ENCODE measurements at places on chromosomes 12 and 14.

DNA sequence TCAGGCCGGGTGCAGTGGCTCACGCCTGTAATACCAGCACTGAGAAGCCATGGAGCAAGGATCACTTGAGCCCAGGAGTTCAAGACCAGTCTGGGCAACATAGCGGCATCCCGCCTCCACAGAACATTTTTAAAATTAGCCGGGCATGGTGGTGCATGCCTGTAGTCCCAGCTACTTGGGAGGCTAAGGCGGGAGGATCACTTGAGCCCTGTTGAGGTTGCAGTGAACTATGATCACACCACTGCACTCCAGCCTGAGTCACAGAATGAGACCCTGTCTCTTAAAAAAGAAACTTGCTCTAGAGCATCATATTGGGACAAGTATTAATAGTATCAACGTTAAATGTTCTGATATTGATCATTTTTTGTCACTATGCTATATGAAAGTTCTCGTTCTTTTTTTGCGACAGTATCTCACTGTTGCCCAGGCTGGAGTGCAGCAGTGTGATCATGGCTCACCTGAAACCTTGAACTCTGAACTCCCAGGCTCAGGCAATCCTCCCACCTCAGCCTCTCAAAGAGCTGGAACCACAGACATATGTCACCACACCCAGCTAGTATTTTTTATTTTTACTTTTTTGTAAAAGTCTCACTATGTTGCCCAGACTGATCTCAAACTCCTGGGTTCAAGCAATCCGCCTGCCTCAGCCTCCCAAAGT is 47.7 kb downstream of the CCDC85C start:
- no peak for DNase-seq

GRCh38 chr14:32224737-32225377 is 21.8 kb upstream of the RNU6-8 start:
- peak; percentile 57 for DNase-seq

DNA sequence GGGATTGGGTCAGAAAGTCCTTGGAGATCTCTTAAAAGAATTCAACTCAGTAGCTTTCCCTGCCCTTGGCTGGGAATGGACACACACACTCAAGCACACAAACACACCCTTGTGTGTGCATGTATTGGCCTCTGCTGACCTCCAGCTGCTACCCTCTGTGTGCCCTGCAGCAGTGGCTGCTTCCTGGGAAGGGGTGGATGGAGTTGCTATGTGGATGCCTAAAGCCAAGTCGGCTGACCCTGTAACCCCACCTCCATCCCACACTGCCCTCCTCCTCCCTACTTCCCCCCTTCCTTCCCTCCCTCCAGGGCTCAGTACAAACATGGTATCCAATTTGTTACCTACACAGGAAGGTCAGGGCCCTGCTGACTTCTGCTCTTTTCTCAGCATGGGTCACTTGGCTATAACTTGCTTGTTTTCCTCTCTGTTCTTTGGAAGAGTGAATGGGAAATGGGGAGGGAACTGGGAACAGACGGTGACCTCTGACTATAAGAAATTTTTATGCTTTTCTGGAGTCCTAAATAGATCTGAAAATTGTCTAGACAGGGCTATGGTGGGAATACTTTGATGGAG is 351.6 kb upstream of the TBX3 start:
- no peak for DNase-seq

DNA sequence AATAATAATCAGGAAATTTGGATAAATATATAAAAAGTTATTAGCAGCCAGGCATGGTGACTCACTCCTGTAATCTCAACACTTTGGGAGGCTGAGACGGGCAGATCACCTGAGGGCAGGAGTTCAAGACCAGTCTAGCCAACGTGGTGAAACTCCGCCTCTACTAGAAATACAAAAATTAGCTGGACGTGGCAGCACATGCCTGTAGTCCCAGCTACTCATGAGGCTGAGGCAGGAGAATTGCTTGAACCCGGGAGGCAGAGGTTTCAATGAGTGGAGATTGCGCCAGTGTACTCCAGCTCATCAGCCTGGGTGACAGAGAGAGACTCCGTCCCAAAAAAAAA is 64.5 kb downstream of the SYT1 start:
- no peak for DNase-seq

GRCh38 chr12:97452230-97452629 is 10.4 kb upstream of the RMST start:
- no peak for DNase-seq

DNA sequence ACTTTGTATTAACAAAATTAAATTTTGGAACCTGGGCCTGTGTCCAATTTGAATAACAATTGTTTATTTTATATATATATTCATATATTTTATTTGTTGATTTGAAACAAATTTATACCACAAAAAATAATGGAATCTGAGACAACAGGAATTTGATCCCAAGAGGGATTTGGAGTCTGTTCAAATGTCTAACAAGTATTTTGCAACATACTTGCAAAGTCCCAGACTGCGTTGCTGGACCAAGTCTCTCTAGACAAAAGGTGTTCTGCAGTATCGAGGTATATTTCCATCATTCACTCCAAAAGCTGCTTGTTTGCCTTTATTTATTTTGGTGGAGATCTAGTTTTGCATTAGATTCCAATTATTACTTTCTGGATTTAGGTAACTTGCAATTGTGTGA is 68.7 kb upstream of the PTPRR start:
- DNase-seq, result peak; percentile 41

- no peak for DNase-seq
Observed at GRCh38 chr12:89884952-89885351, 176.3 kb upstream of the ATP2B1 start.

- DNase-seq, result peak; percentile 55
Observed at GRCh38 chr12:50615907-50616296, 111.1 kb downstream of the DIP2B start.

GRCh38 chr12:108046135-108046534 is 83.0 kb upstream of the WSCD2 start:
- no peak for DNase-seq

GRCh38 chr12:54379398-54380201 is 4.9 kb downstream of the ZNF385A start:
- peak; percentile 78 for DNase-seq

DNA sequence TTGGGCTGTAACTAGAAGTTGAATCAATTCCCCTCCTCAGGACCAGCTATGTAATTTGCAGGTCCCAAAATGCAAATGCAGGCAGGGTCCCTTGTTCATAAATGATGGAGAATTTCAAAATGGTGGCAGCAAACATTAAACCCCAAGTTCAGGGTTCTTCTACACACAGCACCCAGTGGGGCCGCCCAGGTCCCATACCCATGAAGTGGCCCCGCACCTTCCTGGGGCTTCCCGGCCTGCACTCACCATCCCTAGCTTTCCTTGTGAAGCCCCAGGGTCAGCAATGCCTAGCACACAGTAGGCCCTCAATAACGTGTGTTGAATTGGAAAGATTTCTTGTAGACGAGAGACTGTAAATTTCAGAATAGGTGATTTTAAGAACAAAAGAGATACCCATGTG is 76.0 kb downstream of the NTF3 start:
- DNase-seq, result no peak

DNA sequence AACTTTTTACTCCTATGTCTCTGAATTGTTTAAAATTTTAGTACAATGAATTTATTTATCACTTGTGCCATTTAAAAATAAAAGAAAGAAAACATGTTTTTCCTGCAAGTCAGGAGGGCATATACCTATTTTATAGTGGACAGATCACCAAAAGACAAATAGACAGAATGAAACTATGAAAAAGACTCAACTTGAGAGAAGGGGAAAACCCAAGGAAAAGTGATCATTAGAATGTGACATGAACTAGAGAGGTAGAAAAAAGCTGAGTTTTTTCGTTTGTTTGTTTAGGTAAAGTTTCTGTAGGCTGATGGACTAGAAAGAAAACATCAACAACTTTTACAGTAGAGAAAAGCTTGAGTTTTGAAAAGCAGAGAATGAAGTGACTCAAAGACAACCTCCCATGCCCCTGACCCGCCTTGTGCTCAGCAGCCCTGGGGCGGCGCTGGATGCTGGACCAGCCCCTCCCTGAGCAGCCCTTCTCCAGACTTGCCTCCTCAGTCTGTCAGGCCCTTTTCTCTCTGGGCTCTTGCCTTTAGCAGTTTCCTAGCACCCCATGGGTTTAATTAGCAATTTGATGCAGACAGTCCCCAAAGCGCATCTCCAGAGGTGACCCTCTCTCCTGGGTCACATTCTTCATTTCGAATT is 95.1 kb upstream of the ARID2 start:
- no peak for DNase-seq

GRCh38 chr12:19794116-19794515 is 354.8 kb downstream of the AEBP2 start:
- DNase-seq, result no peak

DNA sequence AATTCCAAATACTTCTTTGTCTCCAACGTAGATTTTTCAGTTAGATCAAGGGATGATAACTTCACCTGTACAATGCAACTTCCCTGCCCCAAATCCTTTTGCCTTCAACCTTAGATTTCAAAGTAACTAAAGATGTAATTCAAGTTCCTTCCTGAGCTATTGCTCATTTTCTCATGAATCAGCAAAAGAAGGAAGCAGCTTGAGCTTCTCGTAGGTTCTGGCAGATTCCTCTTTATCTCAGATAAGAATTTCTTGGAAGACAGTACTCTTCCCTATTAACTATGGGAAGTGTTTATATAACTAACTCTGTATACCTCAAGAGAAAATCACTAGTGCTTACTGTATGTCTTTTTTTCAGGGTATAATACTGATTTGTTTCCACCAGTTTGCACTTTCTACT is 203.8 kb downstream of the RASSF9 start:
- no peak for DNase-seq

- DNase-seq, result peak; percentile 79
Observed at GRCh38 chr12:47397664-47398281, 308.1 kb downstream of the RPAP3 start.

- DNase-seq, result peak; percentile 83
Observed at GRCh38 chr14:93234798-93235197, 27.7 kb downstream of the UBR7 start.

DNA sequence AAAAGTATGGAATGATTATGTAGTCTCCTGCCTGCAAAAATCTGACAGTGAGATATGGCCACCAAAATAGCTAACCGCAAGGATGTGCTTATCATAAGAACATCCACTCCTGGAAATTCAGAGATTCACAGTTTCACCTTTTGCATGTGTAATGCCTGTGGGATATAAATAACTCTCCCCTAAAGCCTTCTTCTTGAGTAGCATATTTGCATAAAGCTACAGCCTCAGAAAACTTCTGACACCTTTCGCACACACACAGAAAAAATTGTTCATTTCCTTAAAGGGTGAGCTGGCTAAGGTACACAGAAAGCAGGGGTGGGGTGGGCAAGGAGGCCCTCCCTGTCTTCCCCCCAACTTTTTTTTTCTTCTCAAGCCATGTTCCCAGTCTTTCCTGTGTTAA is 3.1 kb upstream of the IGF1 start:
- no peak for DNase-seq

DNA sequence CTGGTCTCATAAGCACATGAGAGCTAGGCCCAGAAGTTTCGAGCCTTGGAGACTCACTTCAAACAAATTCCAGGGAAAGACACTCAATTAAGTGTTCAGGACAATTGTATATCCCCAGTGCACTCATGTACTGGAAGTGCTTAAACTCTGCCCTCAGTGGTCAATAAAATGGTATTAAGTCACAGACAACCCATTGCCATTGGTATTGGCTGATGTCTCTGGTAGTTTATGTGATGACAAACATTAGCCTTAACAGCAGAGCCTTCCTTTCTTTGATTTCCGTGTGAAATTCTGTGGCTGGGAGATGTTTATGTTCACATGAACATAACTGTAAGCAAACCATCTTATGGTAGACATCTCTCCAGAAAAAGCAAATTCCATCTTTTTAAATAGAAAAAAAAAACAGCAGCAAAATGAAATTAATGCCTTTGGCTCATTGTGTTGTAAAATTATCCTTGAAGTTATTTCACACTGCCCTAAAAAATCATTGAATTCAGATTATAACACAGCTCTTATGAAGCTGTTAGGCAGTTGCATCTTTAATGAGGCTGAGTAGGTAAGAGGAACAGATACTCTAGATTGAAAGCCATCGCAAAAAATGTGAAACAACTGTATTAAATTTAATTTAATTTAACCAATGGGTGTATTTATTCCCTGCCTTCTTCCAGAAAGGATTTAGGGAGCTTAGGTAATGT is 216.2 kb upstream of the PLEKHG7 start:
- no peak for DNase-seq

DNA sequence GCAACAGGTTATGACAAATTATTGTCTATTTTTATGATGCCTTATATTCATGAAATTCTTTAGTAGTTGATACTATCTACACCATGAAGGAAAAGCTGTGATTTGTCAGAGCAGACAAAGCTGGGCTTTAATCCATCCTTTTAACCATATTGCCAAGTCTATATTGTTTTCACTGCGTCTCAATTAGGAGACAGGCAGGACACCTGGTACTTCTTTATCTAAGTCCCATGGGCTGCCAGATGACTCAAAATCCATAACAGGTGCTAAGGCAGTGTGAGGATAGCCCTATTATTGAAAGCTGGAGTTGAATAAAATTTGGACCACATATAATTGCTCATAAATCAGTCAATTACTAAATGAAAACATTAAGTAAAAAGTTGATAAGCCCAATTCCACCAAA is 22.6 kb downstream of the INSM2 start:
- DNase-seq, result no peak

GRCh38 chr12:124326871-124327270 is 32.0 kb downstream of the RFLNA start:
- no peak for DNase-seq

DNA sequence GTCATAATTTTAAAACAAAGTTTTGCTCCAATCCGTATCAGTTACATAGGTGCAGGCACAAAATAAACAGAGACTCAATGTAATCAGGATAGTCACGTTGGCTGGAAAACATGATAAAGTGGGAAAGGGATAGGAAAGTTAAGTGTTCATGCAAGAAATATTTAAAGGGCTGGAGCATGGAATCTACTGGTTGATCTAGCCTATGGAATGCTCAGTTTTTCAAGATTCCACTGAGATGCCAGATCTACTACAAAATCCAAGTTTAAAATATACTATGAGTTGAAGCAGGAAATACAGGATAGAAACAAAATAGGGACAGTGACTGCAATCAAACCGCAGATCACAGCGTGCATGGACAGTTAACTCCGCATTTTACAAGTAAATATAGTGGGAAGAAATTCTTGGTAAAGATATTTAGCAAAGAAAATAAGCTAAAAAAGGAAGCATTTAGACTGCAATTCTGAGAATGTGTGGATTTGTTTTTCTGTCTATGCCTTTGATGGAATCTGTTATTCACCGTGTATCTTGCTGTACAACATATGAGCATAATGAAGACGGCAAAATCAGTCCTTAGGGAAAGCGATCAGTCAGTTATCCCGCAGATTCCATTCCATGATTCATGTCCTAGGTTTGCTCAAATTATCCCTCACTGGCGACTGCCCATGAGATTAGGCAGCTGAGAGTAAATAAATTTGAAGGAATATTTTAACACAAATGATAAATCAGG is 1044.3 kb downstream of the FLRT2 start:
- no peak for DNase-seq

DNA sequence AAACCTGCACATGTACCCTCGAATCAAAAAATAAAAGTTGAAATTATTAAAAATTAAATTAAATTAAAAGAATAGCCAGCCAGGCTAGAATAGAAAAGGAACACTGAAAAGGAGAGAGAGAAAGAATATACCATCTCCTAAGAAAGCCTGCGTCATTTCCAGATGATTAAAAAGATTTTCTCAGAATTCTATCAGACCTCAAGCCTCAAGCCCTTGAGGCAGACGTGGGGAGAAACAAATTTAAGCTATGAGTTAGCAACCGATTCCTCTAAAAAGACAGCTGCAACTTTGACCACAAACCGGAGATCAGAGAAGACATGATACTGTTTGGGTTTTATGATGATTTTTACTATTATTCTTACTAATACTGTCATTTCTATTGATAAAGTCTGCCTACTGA is 138.3 kb downstream of the KSR2 start:
- no peak for DNase-seq

GRCh38 chr12:75721796-75722195 is 210.4 kb upstream of the KRR1 start:
- no peak for DNase-seq

Data from foreskin fibroblast (primary cell).